ENCODE measurements at places on chromosomes 16 and 17.
A peak's percentile ranks its signal among the peaks of the same experiment; 100 is the strongest.

- no peak for DNase-seq
Observed at GRCh38 chr16:30499284-30499683, 26.7 kb downstream of the ITGAL start.

DNA sequence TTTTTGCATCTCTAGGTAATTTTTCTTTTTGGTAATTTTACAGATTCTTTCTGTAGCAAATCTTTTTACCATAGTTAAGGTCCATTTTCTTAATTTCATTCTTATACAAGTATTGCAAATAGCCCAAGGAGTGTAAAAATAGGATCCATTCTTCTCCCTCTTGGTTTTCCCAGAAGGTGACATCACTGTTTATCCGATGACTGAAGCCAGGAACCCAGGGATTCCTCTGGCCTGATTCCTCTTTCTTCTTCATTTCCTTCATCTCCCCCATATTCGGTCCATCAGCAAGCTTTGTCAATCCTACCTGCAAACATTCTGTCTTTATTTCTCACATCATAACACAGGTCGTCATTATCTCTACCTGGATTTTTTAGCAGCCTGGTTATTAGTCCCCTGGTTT, 5.3 kb downstream of the RBBP6 start:
- DNase-seq = no peak

GRCh38 chr17:77126519-77126918, 14.2 kb upstream of the SEC14L1 start:
- DNase-seq = no peak

DNA sequence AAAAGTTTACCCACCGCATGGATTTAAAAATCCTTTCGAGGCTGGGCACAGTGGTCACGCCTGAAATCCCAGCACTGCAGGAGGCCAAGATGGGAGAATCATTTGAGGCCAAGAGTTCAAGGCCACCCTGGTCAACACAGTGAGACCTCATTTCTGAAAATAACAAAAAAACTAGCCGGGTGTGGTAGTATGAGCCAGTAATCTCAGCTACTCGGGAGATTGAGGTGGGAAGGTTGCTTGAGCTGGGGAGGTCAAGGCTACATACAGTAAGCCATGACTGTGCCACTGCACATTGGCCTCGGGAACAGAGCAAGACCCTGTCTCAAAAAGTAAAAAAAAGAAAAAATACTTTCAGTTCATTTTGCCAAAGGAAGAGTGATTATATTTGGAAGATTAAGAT, 12.7 kb downstream of the GNA13 start:
- no peak for DNase-seq

DNA sequence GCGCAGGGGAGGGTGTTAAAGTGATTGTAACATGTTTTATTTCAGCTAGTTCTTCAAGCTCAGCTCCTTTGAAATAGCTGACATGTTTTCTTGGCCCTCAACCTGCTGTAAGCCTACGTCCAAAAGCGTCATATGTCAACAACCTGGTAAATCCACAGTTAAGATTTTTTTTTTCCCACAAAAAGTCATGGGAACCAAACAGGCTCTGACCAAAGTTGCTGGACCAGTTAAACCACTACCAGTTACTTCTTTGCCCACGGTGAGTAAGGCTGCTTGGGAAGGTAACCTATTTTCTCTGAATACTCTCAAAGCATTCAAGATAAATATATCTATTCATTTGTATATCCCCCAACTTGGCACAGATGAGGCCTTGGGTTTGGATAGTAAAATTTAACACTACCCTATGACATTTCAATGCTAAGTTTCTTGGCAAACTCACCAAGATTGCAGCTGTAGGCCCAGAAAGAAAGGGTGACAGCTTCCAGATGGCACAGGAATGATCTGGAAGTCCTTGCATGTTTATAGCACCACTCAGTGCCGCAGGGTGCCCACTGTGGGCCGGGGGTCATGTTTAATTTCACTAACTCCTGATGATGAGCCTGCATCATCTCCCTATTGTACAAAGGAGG, 166.2 kb downstream of the XYLT1 start:
- DNase-seq = no peak

DNA sequence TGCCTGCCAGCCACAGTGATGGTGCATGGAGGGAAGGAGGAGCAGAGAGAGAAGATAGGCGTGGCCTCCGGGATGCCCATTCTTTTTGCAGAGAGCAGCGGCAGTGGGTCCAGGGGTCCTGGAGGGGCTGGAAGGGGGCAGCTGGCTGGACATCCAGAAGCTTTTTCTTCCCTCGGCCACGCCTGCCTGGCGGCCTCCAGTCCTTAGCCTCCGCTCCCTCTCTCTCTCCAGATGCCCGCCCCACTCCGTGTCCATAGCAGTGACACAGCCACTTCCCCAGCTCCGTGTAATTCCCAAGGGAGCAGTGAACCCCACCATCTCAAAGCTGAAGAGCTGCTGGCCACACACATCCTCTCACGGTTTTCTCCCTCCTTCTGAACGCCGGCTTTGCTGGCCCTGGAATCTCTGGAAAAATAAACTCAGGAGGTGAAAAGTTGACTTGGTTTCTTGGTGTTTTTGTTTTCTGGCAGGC, 26.3 kb upstream of the CDC42EP4 start:
- DNase-seq = peak; percentile 38

DNA sequence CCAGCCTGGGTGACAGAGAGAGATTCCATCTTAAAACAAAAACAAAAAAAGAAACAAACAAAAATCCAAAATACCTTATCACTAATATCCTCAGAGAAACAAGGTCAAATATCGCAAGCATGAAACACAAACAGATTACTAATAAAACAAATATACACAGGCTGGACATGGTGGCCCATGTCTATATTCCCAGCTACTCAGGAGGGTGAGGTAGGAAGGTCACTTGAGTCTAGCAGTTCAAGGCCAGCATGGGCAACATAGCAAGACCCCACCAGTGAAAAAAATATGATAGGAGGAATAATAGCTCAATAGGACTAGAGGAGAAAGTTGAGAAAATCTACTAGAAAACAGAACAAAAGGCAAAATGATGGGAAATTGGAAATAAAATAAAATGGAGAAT, 6.9 kb upstream of the ALOX15B start:
- no peak for DNase-seq

DNA sequence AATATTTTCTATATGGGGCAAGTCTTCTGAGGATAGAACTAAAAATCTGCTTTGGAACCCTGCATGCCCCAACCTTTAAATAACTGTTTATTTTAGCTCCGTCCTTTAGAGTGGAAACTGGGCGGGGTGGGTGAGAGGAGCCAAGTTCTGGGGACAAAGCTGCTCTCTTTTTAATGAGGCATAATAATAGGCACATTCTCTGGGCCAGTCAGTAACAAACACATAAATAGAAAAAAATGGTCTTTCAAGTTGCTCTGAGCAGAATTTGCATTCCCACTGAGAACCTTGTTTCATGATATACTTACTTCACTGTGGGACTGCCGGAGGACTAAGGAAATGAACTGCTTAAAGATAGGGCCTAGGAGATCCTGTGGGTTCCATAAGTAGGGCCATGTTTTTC, 51.5 kb downstream of the KNOP1 start:
- no peak for DNase-seq

DNA sequence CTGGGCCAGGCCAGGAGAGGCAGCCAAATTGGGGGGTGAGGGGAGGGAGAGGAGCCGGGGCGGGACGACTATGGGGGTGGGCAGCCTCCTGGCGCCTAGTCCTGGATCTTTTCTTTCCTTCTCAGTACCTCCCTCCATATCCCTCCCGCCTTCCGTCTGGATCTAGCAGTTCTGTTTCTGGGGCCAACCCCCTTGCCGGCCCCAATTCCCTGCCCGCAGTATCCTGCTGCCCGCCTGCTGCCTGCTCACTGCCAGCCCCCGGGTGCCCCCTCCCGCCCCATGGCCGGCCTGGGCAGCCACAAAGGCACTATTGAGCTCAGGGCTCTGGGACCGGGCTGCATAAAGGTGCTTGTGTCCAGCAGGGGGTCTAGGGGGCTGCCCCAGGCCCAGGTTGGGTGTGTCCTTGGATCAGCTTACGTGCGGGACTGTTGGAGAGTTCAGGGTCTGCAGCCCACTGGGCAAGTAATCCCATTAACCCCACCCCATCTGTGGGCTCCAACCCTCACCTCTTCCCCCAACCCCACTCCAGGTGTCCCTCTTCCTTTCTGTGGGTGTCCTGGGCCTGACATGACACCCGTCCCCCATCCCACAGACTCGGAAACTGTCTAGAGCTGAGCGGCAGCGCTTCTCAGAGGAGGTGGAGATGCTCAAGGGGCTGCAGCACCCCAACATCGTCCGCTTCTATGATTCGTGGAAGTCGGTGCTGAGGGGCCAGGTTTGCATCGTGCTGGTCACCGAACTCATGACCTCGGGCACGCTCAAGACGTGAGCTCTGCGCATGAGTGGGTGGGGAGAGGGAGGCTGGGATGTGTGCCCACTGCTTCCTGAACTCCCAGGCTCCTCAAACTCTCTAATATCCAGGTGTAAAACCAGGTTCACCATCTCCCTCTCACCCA, 2.0 kb downstream of the WNK4 start:
- DNase-seq = no peak

DNA sequence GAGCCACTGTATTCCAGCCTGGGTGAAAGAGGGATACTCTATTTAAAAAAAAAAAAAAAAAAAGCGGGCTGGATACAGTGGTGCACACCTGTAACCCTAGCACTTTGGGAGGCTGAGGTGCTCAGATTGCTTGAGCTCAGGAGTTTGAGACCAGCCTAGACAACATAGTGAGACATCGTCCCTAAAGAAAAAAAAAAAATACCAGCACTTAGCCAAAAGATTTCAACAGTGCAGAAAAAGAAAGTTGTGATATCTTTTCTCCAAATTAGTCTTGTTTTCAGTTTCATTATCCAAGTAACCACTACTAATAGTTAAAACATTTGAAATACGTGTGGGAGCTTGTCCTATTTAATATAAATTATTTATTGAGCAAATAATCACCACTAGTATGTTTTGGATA, 48.7 kb downstream of the TENT4B start:
- no peak for DNase-seq

- DNase-seq = peak; percentile 70
Observed at GRCh38 chr17:73292031-73292531, 19.7 kb downstream of the CDC42EP4 start.

GRCh38 chr16:73735018-73735417, 561.6 kb upstream of the PSMD7 start:
- no peak for DNase-seq

DNA sequence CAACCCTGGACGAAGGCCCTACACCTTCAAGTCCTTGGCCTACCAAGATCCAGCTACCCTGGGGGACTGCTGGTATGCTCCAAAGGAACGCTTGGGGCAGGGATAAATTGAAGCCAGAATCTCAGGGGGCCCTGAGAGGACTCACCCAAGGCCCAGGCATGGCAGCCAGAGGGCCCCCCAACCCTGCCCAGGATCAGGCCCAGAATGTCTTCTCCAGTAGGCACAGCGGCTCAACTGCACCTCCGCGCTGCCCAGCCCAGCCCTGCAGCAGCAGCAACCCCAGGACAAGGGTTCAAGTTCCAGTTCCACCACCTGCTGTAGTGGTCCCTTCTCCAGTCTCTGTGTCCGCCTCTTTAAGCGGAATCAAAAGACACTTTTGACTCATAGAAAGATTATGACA, 2.2 kb downstream of the TFAP4 start:
- DNase-seq = no peak

Measured in thoracic aorta (tissue), 2 donors.